H54 (cell line): ENCODE measurements at places on chromosomes 5 and 9.

DNA sequence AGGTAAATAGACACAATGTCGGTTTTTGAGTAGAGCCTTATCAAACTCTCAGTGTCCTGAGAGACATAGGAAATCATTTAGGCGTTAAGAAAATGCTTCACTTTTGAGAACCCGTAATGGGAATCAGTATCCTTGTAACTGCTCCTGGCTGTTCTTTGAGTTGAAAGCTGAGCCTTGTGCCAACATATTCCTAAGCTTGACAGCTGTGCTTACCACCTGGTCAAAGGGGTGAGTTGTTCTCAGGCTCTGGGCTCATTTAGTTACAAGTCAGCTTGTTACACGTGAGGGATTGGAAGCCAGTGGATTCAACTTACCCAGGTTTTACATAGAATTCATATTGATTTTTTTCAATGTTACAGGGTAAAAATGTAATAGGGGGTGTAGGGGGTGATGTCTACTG is 145.9 kb downstream of the GABRB2 start:
- no peak for DNase-seq

GRCh38 chr9:98142182-98142907 is 23.3 kb upstream of the TRIM14 start:
- DNase-seq = peak; percentile 83

DNA sequence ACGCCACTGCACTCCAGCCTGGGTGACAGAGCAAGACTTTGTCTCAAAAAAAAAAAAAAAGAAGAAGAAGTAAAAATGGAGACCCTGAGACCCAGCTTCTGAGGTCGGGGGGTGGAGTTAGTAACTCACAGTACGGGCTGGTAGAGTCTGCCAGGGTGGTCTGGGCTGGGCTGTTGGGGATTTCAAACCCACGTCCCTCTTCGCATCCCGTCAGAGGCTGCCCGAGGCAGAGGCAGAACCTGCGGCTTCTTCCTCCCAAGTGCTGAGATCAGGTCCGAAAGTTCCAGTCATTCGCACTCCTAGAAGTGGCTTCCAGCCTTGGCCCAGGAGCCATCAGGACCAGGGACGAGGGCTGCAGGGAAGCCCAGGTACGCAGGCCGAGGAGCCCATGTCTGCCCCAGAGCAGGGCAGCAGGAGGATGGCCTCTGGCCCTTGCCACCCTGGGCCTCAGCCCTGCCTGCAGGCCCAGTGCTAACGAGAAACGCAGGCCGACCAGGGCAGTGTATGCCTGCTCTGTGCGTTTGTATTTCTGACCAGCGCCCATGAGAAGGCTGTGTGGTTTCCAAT is 9.9 kb upstream of the SLC2A6 start:
- no peak for DNase-seq

GRCh38 chr5:103010168-103010567 is 109.8 kb downstream of the GIN1 start:
- no peak for DNase-seq

DNA sequence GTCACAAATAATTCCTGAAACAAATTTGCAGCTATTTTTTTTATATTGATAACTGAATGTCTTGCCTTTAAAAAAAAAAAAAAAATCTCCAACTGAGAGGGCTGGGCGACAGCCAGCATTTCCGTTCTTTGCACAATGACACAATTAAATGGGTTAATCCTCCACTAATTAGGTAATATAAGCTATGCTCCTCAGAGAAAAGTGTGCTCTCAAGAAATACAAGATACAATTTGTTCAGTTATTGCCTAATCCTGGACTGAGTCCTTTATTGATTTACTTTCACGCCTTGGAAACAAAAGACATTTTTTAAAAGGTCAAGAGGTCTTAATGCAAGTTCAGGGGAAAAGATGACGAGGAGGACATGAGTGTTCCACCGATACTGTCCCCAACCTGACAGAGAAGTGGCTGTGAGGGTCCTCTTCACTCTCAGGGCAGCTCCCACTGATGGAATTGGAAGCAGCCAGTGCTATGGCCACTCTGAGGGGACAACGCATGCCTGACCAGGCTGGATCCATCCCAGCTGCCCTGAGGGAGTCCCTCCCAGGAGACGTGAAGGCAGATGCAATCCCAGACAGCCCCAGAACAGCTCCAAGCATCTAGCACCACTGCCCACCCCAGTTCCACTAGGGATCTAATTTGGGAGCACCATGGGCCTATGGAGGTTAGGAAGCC is 220.7 kb downstream of the GNA14 start:
- no peak for DNase-seq
